Thyroid gland (tissue), 4 donors: ENCODE measurements at places on chromosomes 2 and 18. TPM values are rescaled to one million over a fixed set of nuclear protein-coding genes. Genes with fewer than 3 reads are reported as not detected.

- no peak overlapping the region for H3K4me3 ChIP-seq
Observed at GRCh38 chr2:20599861-20600461, 50.9 kb downstream of the HS1BP3 start.

GRCh38 chr2:173922760-173923159 is 42.4 kb downstream of the SP3 start:
- peaks cover 3% of the 10 kb centered on the region for H3K36me3 ChIP-seq
- no peak overlapping the region for H3K27ac ChIP-seq
- DNase-seq: no peak
- H3K27me3 ChIP-seq: no peaks in the 10 kb centered on the region

- no peaks in the 10 kb centered on the region for H3K27me3 ChIP-seq
- no peak overlapping the region for H3K4me3 ChIP-seq
- H3K36me3 ChIP-seq: no peaks in the 10 kb centered on the region
- DNase-seq: no peak
- no peak overlapping the region for H3K27ac ChIP-seq
Observed at GRCh38 chr2:15711126-15711860, 119.6 kb downstream of the DDX1 start.

GRCh38 chr2:199590321-199591203 is 132.8 kb upstream of the SATB2 start:
- no peak for DNase-seq
- H3K27ac ChIP-seq: no peak overlapping the region

GRCh38 chr2:38629684-38630083 is 27.0 kb upstream of the HNRNPLL start:
- no peaks in the 10 kb centered on the region for H3K36me3 ChIP-seq
- H3K27me3 ChIP-seq: no peaks in the 10 kb centered on the region
- H3K4me1 ChIP-seq: no peaks in the 10 kb centered on the region
- no peak for DNase-seq
- H3K27ac ChIP-seq: no peak overlapping the region

GRCh38 chr18:28357766-28358401 is 181.0 kb upstream of the CDH2 start:
- no peaks in the 10 kb centered on the region for H3K36me3 ChIP-seq
- H3K27ac ChIP-seq: no peak overlapping the region
- H3K4me3 ChIP-seq: no peak overlapping the region
- no peaks in the 10 kb centered on the region for H3K4me1 ChIP-seq
- H3K27me3 ChIP-seq: no peaks in the 10 kb centered on the region

DNA sequence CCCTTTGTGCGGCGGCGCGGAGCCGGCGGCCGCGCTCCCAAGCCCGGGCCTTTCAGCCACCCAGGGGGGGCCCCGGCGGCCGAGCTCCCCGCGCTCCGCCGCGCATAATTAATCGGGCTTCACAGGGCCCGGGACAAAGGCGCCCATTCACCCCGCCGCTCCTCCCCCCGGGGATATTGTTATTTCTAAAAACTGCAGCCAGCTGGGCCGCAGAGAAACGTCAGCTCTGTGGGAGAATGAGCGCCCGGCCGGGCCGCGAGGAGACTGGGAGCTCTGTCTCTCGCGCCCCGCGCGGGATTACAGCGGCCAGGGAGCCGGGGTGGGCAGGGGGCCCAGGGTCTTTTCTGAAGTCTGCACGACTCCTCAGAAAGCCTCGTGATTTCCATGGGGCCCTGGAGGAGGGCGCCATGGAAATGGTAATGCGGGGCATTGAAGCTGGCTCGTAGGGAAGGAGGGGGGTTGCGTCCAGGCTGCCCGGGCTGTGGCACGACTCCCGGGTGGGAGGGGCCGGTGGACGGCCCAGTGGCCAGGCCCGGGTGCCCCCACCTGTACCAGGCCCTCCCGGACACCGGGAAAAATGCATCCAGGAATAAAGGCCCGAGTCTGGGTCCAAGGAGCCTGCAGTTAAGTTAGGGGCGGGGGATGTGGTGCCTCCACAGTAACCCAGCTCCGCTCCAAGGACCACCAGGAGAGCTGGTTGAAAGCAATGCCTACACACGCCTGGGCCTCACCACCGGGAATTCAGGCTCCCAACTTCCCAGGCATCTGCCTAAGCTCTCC is 125.3 kb downstream of the ZFP36L2 start:
- DNase-seq: peak; percentile 66
- H3K4me3 ChIP-seq: peak overlapping the region; percentile 20
- peaks cover 10% of the 10 kb centered on the region for H3K4me1 ChIP-seq
- H3K36me3 ChIP-seq: no peaks in the 10 kb centered on the region

GRCh38 chr18:35267809-35268208 is 22.2 kb downstream of the ZSCAN30 start:
- H3K27me3 ChIP-seq: no peaks in the 10 kb centered on the region
- H3K4me3 ChIP-seq: no peak overlapping the region
- peak; percentile 38 for DNase-seq
- H3K36me3 ChIP-seq: peaks cover 6% of the 10 kb centered on the region
- peaks cover 6% of the 10 kb centered on the region for H3K4me1 ChIP-seq

- H3K27ac ChIP-seq: no peak overlapping the region
- H3K4me3 ChIP-seq: no peak overlapping the region
- H3K27me3 ChIP-seq: no peaks in the 10 kb centered on the region
- H3K4me1 ChIP-seq: no peaks in the 10 kb centered on the region
Observed at GRCh38 chr18:75790111-75790510, 362.6 kb upstream of the SMIM21 start.

DNA sequence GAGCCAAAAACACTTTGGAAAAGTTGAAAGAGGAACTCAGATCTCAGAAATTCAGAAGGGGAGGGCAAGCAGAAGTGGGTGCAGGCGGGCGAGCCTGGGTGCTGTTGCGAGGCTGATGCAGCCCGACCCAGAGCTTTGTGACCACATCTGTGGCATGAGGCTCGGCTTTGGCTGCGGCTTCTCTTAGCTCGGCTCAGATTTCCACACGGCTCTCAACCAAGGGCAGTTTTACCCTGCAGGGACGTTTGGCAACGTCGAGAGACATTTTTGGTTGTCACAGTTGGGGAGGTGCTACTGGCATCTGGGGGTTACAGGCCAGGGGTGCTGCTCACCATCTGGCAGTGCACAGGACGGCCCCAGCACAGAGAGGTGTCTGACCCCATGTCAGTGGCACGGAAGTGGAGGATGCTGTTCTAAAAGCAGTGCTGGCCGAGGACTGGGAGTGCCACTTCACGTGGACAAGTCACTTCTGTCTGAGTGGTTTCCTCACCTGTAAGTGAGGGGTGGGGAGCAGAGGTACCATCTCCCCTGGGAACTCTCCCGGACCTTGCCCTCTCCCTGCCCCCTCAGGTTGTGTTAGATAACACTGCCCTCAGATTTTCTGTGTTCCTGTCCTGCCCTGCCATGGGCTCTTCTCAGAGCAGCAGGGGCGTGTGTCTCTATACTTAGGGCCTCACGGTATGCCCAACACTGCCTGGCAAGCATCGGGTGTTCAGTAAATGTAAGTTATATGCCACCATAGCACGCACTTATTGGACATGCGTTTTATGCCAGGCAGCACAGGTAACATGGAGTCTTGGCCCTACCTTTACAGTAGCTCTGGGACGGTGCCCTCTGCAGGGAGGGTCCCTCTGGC is 48.7 kb upstream of the FAHD2A start:
- H3K4me1 ChIP-seq: peaks cover 19% of the 10 kb centered on the region
- peak; percentile 1 for DNase-seq
- H3K27me3 ChIP-seq: no peaks in the 10 kb centered on the region
- no peaks in the 10 kb centered on the region for H3K36me3 ChIP-seq
- no peak overlapping the region for H3K27ac ChIP-seq

DNA sequence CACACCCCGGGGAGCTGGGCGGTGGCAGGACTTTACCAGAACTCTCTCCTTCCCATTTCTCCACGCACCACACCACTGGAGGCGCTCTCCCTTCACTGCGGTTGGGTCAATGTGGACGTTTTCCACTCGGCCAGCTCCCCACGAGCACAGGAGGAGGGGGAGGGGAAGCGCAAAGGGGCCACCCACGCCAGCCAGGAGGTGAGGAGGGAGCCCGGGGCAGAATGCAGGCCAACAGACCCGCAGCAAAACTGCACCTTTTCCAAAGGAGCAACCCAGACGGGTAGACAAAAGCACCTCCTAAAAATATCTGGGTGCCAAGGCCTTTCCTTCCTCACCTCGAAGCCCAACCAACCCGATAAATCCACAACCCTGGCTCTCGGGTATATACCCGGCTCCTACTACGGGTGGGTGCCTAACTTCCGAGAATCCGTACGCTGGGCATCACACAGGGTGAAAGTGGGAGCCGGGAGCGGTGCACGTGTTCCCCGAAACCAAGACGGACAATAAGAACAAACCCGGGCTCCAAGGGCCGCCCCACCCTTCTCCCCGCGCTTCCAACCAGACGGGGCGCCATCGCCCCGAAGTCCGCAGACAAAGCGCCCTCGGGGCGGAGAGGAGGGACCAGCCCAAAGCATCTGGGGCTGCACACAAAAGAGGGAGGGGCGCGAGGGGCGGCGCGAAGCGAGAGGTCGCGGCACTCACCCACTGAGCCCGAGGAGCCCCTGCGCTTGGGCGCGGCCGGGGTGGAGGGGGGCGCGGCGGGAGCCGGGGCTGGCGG is 1.0 kb downstream of the RTN4 start:
- H3K4me3 ChIP-seq: peak overlapping the region; percentile 71
- H3K27ac ChIP-seq: peak overlapping the region; percentile 98
- H3K36me3 ChIP-seq: no peaks in the 10 kb centered on the region
- H3K4me1 ChIP-seq: peaks cover 19% of the 10 kb centered on the region
- DNase-seq: peak; percentile 94

DNA sequence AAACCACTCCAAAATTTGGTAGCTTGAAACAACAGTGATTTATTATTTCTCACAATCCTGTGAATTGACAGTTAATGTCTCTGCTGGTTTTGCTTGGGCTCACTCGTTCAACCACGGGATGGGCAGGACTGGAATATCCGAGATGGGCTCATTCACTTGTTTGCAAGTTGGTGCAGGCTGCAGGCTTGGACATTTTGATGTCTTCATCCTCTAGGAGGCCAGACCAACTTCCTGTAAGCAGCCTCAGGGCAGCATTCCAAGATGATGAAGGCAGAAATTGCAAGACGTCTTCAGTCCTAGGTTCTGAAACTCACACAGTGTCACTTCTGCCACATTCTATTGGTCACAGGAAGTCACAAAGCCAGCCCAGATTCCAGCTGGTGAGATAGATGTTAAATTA is 47.1 kb downstream of the GPR39 start:
- H3K36me3 ChIP-seq: no peaks in the 10 kb centered on the region
- H3K27me3 ChIP-seq: no peaks in the 10 kb centered on the region
- no peak overlapping the region for H3K27ac ChIP-seq
- H3K4me3 ChIP-seq: no peak overlapping the region
- no peaks in the 10 kb centered on the region for H3K4me1 ChIP-seq

- H3K27ac ChIP-seq: no peak overlapping the region
- DNase-seq: no peak
- no peaks in the 10 kb centered on the region for H3K36me3 ChIP-seq
Observed at GRCh38 chr2:215410932-215411285, 25.0 kb downstream of the FN1 start.

GRCh38 chr2:37711831-37712230 is 40.4 kb upstream of the CDC42EP3 start:
- no peak overlapping the region for H3K27ac ChIP-seq
- no peaks in the 10 kb centered on the region for H3K36me3 ChIP-seq
- no peak for DNase-seq
- no peak overlapping the region for H3K4me3 ChIP-seq

- no peaks in the 10 kb centered on the region for H3K4me1 ChIP-seq
- no peak overlapping the region for H3K27ac ChIP-seq
- H3K27me3 ChIP-seq: no peaks in the 10 kb centered on the region
- no peaks in the 10 kb centered on the region for H3K36me3 ChIP-seq
- H3K4me3 ChIP-seq: no peak overlapping the region
- no peak for DNase-seq
Observed at GRCh38 chr2:18325118-18325517, 235.3 kb downstream of the RDH14 start.

DNA sequence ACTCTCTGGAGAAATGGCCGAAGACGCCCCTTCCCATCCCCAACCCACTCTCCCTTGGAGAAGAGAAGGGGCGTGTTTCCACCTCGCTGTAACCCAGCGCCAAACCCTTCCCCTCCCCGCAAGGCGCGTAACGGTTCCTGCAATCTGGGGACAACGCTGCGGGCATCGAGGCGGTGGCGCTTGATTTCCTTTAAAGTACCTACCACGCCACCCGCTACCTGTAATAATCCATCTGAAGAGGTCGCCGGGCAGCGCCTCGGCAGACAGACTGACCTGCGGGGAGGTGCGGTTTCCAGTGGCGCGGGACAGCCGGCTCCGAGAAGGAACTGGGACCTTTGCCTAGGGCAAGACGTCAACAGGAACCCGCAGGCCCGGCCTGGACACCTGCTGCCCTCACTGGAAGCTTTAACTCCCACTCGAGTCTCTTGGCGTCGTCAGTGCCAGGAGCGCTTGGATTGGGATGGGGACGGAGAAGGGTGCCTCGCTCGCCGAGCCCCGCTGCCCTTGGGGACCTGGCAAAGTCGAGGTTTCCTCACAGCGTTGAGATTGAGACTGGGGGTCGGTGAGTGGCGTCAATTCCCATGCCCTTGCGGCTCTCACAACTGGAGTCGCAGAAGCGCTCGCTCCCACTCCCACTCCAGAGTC is at the start of gene CYP1B1:
CYP1B1 (minus strand) TSS at position 645 of the 645 bp plus-strand sequence. CDS start 763 bp downstream, outside the sequence.
- H3K4me3 ChIP-seq: peak within 1 kb of the TSS; percentile 23
- H3K36me3 ChIP-seq: no peaks in the 10 kb centered on the region
- H3K4me1 ChIP-seq: peaks cover 33% of the 10 kb centered on the region
- peaks cover 3% of the 10 kb centered on the region for H3K27me3 ChIP-seq
- no peak for DNase-seq

GRCh38 chr2:224040753-224041152 is 1.7 kb upstream of the SERPINE2 start:
- no peak for DNase-seq
- H3K27me3 ChIP-seq: no peaks in the 10 kb centered on the region
- H3K27ac ChIP-seq: no peak overlapping the region
- no peaks in the 10 kb centered on the region for H3K36me3 ChIP-seq
- H3K4me3 ChIP-seq: no peak overlapping the region
- no peaks in the 10 kb centered on the region for H3K4me1 ChIP-seq

DNA sequence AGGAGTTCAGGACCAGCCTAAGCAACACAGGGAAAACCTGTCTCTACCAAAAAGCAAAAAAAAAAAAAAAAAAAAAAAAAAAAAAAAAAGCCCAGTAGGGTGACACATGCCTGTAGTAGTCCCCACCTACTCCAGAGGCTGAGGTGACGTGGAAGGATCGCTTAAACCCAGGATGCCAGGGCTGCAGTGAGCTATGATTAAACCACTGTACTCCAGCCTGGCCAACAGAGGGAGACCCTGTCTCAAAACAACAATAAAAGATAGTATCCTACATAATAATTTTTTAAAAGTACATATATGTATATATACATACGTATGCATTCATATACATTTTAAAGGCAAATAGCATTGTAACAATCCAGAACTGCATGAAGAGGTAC is 51.7 kb downstream of the SOS1 start:
- H3K36me3 ChIP-seq: no peaks in the 10 kb centered on the region
- no peak overlapping the region for H3K4me3 ChIP-seq
- H3K27ac ChIP-seq: no peak overlapping the region
- peaks cover 6% of the 10 kb centered on the region for H3K4me1 ChIP-seq
- DNase-seq: no peak

Gene COQ10B
- total RNA-seq: 32.5 TPM

Gene RRM2
- 0.75 TPM for total RNA-seq

Gene CCL20
- total RNA-seq: not detected

Gene BIN1
- total RNA-seq: 49.2 TPM

Gene ZNF516
- total RNA-seq: 28.8 TPM

Gene GPAT2
- 3.8 TPM for total RNA-seq

Gene GALNT3
- 55.0 TPM for total RNA-seq
